Panc1 (cell line): ENCODE measurements at places on chromosomes 7 and 10.

GRCh38 chr10:71247804-71248203 lies 35.4 kb downstream of the UNC5B start:
- DNase-seq: no peak

GRCh38 chr10:33483816-33484190 lies 149.3 kb upstream of the NRP1 start:
- no peak for DNase-seq

DNA sequence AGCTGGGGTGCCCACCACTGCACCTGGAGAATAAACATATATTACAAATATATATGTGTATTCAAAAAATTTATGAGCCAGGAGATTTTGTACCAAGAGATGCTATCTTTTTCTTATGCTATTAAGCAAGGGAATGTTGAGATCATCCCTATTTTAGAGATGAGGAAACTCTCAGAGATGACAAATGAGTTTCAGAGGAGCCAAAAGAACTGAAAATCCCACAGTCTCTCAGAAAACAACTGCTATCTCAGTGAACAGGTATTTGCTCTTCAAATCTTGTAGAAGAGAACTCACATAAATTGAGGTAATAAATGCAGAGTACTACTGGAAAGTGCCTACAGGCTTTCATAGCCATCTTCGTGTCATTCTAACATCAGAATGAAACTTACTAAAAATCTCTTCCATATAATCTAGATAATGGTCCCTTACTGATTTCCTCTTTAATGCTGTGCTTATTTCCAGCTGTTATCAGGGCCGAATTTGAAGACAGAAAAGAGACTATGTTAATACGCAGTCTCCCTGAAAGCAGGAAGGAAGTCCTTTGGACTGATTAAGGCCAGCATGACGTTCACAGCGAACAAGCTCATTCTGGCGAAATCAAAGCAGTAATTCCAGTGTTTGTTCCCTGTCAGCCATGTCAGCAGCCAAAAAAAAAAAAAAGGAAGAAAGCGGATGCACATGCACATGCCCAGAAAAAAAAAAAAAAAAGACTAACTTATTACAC lies 29.4 kb upstream of the ANAPC16 start:
- DNase-seq: no peak

GRCh38 chr7:90178679-90179278 lies 24.5 kb downstream of the STEAP1 start:
- peak; percentile 84 for DNase-seq

- DNase-seq: peak; percentile 64
Measured at GRCh38 chr10:86585037-86585929, 63.7 kb upstream of the WAPL start.

GRCh38 chr10:33818343-33818742 lies 483.9 kb upstream of the NRP1 start:
- no peak for DNase-seq

- DNase-seq: no peak
Measured at GRCh38 chr7:155604504-155604997, 39.9 kb upstream of the RBM33 start.

GRCh38 chr7:49911909-49912308 lies 138.5 kb downstream of the VWC2 start:
- DNase-seq: no peak

DNA sequence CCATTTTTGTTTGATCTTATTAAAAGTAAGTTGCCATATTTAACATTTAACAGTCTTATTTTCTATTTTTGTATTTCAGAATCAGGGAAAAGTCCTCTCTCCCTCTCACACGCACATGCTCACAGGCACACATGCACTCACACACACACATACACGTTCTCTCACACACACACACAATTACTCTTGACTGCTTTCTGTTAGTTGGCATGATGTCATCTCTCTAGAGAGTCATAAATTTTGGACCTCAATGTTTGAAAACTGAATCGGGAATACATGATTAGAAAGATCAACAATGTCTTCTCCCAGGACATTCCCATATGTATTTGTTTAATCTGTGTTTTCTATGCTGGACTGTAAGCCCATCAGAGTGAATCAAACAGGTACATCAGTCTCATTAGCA lies 165.7 kb upstream of the AHR start:
- no peak for DNase-seq

GRCh38 chr10:112261281-112261822 lies 21.8 kb upstream of the TECTB start:
- DNase-seq: no peak

GRCh38 chr7:36264123-36264801 lies 111.2 kb downstream of the EEPD1 start:
- no peak for DNase-seq
